ENCODE measurements at places on chromosomes 12 and 14. TPM values are rescaled to one million over a fixed set of nuclear protein-coding genes. Genes with fewer than 3 reads are reported as not detected.

- no peak for DNase-seq
Observed at GRCh38 chr12:86826051-86826450, 569.9 kb upstream of the MGAT4C start.

- peak; percentile 53 for DNase-seq
Observed at GRCh38 chr12:121797937-121798786, 4.7 kb upstream of the RHOF start.

Gene MAP4K5
- total RNA-seq, result 34.3 TPM

DNA sequence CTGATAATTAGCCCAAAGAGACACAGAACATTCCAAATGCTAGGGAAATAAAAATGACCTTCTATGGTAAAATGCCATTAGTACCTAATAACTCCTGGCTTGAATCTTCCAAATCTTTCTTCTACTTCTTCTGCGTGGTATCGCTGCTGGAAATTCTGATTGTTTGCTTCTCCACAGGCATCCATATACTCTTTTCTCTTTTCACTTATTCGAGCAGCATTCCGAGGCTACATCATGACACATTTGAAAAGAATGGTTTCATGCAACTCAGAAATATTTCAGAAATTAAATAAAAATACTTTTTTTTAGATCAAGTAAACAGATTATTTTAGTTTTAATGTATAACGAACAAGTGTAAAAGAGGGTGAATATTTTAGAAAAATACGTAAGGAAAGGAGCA lies 18.9 kb downstream of the ZCCHC8 start:
- DNase-seq, result no peak

- peak; percentile 41 for DNase-seq
Observed at GRCh38 chr14:105537580-105538474, 11.4 kb downstream of the TMEM121 start.

DNA sequence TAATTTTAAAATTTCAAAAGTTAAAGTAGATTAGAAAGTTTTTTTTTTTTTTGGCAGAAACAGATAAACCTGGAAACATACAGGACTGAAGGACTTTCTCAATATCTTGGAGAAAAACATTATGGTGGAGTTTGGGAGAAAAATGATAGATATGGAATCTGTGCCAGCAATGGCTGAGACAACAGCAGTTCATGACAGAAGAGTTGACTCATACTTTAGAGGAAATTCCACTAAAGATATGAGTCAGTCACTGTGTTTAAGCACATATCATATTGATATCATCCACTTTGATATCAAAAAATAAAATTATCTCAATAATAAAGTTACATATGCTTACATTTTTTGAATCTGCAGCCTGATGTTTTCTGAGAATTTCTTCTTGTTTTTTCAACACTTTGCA lies 193.9 kb upstream of the OR4E1 start:
- DNase-seq, result no peak

- no peak for DNase-seq
Observed at GRCh38 chr12:46259071-46259470, 9.8 kb downstream of the SLC38A1 start.

GRCh38 chr12:64790166-64790565 lies 31.0 kb upstream of the GNS start:
- no peak for DNase-seq
